Esophagus mucosa (tissue), 1 donor: ENCODE measurements at places on chromosomes 2 and 18. TPM values are rescaled to one million over a fixed set of nuclear protein-coding genes. Genes with fewer than 3 reads are reported as not detected.

Gene ALPI
- total RNA-seq: not detected

Gene SPDYA
- total RNA-seq: 0.92 TPM

Gene ITGB6
- 24.2 TPM for total RNA-seq

Gene CCDC74B
- 0.40 TPM for total RNA-seq

Gene DCDC2C
- total RNA-seq: not detected

- no peak for ATAC-seq
Observed at GRCh38 chr2:105691947-105692390, 52.7 kb upstream of the NCK2 start.

DNA sequence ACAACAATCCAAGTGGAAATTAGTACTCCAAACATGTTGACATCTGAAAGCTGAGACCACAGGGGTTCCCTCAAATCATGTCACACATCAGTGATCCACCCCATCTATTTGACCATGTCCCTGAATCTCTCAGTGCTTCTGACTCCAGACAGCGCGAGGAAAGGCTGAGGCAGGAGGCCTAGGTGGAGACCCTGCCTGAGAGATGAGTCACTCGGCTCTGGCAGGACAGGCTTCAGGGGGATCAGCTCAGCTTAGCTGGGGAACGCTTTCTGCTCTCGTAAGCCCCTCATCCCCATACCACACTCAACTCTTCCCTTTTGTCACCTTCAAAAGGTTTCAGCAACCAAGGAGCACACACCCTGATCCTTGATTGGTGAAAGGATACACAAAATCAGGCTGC lies 5.8 kb upstream of the FAM228A start:
- ATAC-seq: no peak

DNA sequence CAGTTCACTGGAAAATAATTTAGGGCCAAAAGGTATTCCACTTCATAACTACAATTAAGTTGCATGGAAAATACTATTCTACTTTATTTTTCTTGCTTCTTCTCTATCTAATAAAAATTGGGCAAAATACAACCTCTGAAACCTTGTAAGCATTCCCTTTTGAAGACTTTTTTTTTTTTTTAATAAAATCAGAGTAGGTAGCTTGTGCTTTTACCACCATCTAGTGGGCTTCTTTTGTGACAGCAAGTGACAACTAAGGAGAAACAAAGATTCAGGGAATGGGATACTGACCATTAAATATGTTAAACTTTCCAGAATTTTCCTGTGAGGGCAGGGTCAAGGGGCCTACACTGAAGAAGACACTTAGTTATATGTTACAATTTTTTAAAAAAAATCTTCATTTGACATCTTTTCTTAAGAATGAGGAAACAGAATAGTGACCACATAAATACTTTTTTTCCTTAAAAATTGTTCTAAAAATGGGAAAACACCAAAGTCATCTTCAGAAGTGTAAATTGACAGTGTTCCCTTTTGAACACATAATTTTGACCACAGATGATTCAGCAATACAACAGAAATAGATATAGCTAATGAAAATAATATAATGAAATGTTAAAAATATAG lies 1183.2 kb upstream of the ACVR2A start:
- ATAC-seq: no peak

DNA sequence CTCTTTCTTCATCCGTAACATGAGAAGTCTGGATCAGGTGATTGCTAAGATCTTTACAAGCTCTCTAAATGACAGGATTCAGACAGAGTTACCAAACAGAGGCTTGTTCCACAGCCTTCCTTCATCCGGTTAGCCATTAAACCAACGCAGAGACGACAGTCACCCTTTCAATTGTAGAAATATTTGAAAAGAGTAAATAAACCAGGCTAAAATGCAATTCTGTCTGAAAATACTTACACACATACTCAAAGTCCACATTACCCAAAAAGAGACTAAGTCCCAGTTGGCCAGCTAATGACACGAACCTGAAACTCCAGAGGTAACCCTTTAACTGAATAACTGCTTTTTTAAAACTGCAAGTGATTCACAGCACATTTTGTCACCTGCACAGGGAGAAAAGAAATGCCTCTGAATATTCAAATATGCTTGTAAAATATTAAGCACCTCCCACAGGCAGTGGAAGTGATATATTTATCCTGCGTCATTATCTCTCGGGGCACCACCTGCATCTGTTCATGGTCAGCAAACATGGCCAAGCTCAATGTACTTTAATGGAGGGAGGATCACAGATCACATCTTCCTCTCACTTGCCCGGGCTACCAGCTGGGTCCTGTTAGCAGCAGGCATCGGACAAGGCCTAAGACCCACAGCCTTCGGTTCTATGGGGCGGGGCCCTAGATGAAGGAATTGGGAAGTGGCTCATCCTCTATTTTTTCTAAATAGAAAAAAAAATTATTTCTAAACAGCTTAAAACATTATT lies 38.8 kb upstream of the DNER start:
- ATAC-seq: no peak

DNA sequence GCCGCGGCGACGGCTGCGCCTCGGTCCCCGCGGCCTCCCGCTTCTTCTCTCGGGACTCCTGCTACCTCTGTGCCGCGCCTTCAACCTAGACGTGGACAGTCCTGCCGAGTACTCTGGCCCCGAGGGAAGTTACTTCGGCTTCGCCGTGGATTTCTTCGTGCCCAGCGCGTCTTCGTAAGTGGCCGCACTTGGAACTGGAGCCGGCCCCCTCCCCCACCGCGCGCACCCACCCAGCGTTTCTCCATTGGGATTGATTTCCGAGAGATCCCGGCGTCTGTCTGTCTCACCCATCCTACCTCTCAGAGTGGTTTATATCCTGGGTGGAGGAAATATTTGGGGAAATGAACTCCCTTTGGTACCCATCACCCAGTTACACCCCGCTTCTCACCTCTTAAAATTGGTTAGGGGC lies 498 bp downstream of the ITGAV start:
- ATAC-seq: no peak

DNA sequence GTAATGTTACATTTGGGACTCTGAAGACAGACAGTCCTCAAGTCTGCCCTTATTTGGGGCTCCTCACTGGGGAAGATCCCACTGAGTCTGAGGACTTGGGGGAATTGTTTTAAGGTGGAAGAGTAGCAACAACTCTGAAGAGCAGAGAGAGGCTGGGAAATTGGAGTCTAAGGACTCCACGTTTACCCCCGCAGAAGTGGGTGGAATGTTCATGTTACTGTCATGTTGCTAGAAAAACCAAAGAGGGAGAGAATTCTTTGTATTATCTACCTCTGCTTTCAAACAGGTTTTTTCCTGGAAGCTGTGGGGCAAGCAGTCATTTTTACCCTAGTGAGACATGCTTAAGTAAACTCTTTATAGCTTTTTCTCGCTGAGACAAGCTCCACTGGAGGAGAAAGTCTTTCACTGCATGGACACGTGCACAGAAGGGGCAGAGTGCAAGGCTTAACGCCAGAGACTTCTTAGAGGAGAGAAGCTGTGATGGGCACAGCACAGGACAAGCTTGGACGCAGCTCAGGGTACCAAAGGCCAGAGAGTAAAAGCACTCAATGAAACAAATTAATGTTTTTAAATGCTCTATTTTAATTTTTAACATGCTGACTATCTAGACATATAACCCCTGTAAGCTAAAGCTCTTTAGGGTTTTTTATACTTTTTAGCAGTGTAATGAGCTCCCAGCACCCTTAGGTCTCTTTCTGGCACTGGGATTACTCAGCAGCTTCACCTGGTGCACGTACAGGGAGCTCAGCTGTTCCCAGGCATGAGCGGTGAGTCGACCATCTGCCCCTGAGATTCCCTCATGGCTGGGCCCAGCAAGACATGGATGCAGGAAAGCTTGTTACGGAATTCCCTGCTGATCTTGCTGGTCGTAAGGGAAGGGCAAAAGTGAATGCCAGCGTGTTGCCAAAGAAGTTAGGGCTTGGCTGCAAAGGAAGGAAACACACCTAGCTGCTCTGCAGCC lies 54.5 kb upstream of the BIN1 start:
- ATAC-seq: peak; percentile 31

DNA sequence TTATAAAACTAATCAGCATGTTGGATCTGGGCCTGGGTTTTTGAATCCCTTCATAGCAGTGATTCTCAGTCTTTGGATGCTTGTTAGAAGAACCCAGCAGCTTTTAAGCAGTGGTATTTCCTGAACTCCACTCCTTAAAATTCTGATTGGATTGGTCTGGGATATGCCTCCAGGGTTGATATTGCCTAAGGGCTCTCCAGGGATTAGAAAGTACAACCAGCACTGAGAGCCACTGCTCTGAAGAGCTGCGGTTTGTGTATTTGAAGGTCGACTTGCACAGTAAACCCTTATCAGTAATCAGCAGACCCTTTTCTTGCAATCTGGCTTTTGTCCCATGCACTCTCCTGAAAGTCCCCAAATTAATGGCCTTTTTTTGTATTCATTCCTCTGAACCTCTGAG lies 17.0 kb upstream of the RBMS1 start:
- no peak for ATAC-seq

DNA sequence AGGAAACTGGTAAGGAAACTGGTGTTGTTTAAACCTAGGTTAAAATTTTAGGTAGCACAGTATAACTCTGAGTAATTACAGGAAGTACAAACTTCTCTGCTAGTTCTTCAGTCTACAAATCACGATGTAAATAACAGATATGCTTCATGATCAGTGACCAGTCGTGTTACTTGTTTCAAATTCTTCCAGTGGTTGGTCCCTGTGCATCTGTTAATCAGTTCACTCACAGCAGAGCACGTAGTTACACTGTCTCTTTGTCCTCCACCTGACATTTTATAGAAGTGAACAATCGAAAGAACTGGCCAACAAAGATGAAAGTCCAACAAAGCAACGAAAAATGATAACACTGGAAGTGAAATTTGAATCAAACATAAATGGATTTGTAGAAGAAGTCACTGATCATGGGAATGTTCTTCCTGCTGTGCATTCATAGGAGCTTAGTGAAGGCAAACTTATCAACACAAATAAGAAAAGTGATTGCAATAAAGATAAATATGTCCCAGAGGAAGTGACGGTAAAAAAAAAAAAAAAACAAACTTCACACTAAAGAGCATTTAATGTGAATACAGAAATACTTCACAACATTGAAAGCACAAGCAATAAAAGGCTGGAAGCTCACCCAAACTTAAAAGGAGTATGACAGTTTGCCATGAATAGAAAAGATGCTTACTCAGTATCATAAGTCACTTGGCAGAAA lies 7.0 kb downstream of the EIF2AK2 start:
- peak; percentile 39 for ATAC-seq
